ENCODE measurements at places on chromosomes 1 and 21.

GRCh38 chr1:156086256-156086662, 4.0 kb upstream of the MEX3A start:
- no peak for DNase-seq

GRCh38 chr1:51355382-51355781, 25.0 kb upstream of the TTC39A start:
- no peak for DNase-seq

DNA sequence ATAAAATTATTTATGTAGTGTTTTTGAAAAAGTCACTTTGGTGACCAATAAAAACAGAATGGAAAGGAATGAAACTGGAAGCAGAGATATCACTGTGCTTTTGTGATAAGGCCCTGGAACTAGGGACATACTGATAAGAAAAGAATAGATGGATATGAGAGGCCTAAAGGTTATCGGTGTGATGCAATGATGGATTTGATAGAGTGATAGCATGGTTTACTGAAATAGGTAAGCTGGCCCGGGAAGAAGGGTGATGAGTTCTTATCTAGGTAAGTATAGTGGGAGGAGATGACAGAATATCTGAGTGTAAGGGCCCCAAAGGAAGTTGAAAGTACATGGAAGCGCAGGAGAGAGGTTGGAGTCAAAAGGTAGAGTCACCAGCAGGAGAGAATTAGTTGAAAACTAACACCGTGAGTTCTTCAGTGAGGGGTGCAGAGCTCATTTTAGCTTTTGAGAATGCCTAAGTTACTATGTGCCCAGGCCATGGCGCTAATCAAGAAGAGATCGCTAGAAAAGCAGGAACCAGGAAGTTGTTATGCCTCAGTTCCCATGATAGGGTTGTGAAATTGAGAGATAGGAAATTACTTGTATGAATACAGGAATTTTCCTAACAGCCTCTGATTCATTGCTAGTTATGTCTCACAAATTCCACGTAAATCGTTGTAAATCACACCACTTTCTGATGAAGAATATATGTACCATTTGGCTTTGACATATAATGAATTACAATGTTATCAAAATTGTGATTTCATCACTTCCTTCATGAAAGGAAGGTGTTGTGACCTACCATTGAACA, 115.3 kb downstream of the PLA2G4A start:
- DNase-seq: no peak

DNA sequence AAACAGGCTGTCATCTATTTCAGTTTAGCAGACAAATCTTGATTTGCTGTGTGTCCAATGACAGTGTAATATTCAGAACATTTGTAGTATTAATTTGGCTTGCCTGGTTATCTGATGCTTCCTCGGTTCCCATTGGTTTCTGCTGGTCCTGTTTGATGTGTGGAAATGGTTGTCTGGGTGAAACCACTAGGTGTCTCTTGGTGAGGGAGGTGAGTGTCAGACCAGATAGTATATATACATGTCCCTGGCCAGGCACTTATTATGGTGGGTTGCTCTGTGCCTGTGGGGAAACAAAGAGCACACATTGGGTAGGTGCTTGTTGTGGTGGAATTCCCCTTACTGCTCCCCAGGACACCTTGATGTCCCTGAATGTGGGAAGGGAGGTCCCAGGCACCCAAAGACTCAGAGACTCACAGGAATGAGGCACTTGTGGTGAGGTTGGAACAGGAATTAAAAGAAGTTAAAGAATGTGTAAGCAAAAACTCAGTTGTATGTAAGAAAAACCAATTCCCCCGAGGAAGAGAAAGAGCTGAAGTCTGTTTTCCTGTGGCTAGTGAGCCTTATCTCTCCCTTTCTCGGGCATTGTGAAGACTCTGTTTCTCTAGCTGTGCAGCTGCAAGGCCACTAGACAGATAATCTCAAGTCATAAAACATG, 1519.1 kb downstream of the BRINP3 start:
- DNase-seq: no peak

GRCh38 chr1:12556368-12556930, 61.6 kb downstream of the DHRS3 start:
- no peak for DNase-seq

- no peak for DNase-seq
Measured at GRCh38 chr1:157540852-157541251, 11.5 kb downstream of the FCRL5 start.

DNA sequence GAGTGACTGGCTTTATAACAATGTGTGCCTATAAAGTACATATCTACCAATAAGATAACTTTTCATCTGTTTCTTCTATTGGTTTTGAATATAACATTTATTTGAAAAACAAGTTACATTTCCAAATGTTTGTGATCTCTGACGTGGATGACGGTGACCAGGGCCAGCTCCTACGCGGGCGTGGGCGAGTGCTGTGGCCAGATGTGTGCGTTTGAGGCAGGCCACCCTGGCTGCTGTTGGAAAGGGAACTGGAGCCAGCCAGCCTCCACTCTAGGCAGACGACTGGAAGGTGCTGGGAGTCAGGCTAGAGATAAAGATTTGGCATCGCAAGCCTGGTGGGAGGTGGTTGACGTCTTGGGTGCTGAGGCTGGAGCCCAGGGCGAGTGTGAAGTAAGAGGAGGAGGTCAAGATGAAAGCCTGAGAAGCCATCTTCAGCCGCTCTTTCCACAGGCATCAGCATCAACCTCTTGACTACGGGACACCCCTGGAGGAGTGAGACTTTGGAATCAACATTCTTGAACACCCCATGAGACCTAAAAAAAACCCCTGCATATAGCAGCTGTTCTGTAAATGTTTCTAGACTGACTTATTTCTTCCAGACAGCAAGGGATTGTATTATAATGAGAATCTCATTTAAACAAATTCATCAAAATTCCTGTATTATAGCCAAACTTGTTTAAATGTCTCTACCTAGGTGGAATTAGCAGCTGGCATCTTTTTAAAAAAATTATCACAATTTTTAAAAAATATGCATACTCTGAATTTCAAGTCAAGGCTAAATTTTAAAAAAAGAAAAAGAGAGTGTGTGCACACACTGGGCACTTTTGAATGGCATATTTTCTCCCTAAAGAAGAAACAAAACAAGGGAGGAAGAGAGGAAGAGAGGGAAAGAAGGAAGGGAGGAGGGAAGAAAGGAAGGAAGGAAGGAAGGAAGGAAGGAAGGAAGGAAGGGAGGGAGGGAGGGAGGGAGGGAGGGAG, 112.5 kb upstream of the SLC44A3 start:
- no peak for DNase-seq

GRCh38 chr21:16194788-16195537, 465.2 kb downstream of the USP25 start:
- DNase-seq: no peak
